ENCODE measurements at places on chromosomes 12 and 14. TPM values are rescaled to one million over a fixed set of nuclear protein-coding genes. Genes with fewer than 3 reads are reported as not detected.

Gene SLC35F4
- not detected for total RNA-seq

Gene MAP1LC3B2
- 2.8 TPM for total RNA-seq

Gene AQP5
- total RNA-seq: not detected

Gene KRT6B
- not detected for total RNA-seq

Gene BCL2L2
- 17.5 TPM for total RNA-seq
